ENCODE measurements at places on chromosomes 3 and 15.

DNA sequence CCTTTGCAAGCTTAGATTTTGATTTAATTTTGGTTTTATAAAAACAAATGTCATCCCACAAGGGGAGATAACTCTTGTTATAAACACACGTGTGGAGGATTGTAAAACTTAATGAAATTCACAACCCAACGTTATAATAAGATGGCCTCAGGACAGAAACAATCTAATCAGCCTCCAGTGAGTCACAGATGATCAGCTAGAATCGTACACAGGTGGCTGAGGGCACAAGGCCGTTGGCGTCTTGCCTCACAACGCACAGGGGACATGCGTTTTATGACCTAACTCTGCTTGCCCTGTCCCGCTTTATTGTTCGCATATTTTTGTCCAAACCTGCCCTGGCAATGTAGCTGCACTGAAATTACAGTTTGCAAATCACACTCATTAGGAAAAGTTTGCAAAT, 121.9 kb upstream of the PDZRN3 start:
- DNase-seq = no peak

- no peak for DNase-seq
Observed at GRCh38 chr3:33993631-33994030, 195.2 kb downstream of the PDCD6IP start.

- no peak for DNase-seq
Observed at GRCh38 chr3:60746695-60747416, 504.4 kb downstream of the FHIT start.

DNA sequence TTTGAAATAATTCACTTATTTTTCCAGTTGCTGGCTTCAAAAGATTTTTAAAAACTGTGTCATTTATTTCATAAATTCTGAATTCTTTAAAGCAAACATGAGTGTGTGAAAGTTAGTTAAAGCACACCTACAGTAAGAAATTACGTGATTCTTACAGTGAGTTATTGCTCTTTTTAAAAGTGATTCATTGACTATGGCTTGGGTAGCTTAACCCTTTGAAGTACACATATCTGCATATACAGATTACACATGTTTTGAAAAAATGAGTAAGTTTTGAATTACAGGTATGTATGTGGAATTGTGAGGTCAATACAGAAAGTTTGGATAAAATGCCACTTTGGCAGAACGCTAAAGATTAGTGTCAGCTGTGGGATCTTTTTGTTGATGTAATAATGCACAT, 64.5 kb upstream of the MBNL1 start:
- no peak for DNase-seq

GRCh38 chr3:17195192-17195611, 310.4 kb downstream of the PLCL2 start:
- DNase-seq = no peak

DNA sequence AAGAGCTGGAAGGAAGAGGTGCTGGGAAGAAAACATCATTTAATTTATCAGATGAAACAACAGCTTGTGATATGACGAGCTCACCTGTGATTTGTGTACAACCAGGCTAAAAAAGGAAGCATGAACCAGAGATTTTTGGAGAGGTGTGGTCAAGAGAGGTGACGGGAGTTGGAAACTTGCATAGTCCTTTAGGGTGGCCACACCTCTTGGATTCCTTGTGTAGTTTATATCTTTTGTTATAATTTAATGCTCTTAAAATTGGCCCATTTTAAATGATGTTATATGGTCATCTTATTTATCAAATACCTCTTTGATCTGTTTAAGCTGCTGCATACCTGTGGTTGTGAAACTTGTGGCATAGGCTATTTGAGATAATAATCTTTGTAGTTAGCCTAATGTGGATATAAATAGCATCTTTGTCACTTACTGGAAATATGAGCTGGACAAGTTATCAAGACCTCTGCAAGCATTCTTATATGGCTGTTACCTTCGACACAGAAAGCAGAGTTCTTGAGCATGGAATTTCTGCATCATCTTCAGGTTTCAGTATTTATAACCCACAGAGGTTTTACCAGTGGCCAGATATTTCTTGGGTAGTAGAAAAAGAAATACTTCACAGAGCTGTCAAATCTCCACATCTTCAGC, 49.1 kb downstream of the IL1RAP start:
- no peak for DNase-seq

DNA sequence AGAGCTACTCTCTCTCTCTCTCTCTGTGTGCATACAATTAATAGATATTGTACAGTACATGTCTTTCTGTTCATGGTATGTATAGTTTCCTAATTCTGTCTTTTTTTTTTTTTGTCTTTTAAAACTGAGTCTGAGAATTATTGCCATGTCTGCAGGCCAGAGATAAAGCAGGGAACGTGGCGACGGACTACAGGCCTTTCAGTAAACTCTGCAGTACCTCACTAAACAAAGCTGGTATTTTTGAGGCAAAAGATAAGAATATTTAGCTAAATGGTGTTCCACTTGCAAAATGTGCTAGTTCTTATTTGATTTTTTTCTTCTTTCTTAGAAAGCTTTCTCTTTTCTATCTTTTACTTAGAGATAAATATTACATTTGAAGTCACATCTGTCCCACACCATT, 44.0 kb upstream of the EHHADH start:
- DNase-seq = no peak

- DNase-seq = no peak
Observed at GRCh38 chr15:77804210-77804609, 171.5 kb upstream of the LINGO1 start.

- no peak for DNase-seq
Observed at GRCh38 chr3:78804251-78805037, 963.4 kb downstream of the ROBO1 start.

DNA sequence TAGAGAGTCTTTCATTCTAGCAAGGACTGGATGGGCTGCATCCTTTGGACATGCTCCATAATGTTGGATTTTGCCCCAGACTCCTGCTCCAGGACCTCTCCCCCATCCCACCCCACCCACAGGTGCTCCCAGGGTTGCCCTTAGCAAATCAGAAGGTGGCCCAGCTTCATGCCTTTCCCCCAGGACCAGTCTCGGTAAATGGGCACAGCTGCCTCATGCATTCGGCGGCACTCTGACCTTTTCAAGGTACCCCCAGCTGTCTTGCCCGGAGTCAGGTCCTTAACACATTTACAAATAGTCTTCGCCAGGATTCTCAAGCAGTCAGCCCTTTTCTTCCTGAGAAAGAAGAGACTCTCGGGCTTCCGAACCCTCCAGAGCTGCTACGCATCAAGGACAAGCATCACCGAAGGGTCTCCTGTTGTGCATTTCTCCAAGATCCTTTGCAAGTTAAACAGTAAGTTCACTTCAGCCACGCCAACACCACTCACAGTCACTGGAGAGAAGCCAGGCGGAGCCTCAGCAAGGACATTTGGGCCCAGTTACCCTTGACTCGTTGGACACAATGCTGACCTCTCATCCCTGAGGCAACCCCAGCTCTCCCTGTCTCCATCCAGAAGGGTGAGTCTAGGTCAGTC, 287.8 kb downstream of the FAM43A start:
- no peak for DNase-seq

- DNase-seq = no peak
Observed at GRCh38 chr15:88835119-88835518, 31.9 kb downstream of the ACAN start.

- DNase-seq = peak; percentile 84
Observed at GRCh38 chr3:58008141-58009025, at the start of gene FLNB. Gene FLNB (plus strand): TSS chr3:58008422. CDS start chr3:58008565, 143 bp downstream.

DNA sequence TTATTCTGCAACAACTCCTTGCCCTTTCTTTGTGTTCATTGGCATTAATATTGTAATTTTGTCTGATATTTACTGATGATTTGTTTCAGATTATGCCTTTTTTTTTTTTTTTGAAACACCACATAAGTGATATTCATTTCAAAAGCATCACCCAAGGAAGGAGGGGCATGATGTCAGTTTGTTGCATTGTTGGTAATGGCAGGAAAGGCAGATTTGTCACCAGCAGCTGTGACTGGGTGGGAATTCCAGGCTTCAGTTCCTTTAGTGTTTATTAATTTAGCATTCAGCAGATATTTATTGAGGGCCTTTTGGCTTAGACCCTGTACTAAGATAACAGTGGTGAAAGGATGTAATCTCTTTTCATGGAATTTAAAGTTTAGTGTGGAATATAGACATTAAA, 19.5 kb downstream of the SENP2 start:
- DNase-seq = no peak

- no peak for DNase-seq
Observed at GRCh38 chr15:22918056-22918455, 62.1 kb downstream of the CYFIP1 start.

DNA sequence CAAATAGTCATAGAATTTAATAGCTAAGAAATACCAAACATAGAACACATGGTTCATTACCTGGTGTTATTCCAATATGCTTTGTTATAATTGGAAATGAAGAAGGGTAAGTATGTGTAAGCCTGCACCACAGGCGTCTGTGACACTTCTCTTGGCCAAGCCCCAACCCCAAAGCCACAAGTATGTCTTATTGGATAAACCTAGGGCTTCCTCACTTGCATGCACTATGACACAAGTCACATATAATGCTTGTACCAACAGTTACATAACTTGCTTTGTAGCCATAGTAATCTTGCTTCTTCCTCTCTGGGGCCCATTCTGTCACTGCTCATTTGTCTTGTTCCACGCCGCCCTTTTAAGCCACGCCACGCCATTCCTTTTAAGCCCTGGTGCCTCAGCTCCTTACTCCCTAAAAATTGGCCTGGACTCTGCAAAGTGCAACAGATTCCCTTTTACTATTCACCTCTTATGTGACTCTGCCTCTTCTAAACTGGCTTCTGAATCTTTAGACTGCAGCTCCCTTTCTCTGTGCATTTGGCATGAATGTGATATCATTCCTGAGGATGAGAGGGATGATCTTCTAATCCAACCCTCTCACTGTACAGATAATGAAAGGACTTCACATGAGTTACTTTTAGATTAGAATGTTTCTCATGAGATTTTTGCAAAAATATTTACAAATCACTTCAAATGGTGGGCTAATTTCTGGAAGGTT, 48.1 kb upstream of the EPHA3 start:
- no peak for DNase-seq

- no peak for DNase-seq
Observed at GRCh38 chr3:127718916-127719290, 46.2 kb downstream of the ABTB1 start.
